ENCODE measurements at places on chromosomes 13 and 19. TPM values are rescaled to one million over a fixed set of nuclear protein-coding genes. Genes with fewer than 3 reads are reported as not detected.

The ZNF665 gene
- 4.6 TPM for total RNA-seq

The UHRF1 gene
- total RNA-seq = 1.4 TPM

The ZFR2 gene
- 30.4 TPM for total RNA-seq

The LAIR1 gene
- 15.3 TPM for total RNA-seq

The KCNJ14 gene
- 1.7 TPM for total RNA-seq

The PSG3 gene
- not detected for total RNA-seq

The PRR22 gene
- total RNA-seq = 1.7 TPM

The HSH2D gene
- not detected for total RNA-seq

The PTH2 gene
- not detected for total RNA-seq

The PRTN3 gene
- 1.2 TPM for total RNA-seq

The ICAM5 gene
- total RNA-seq = 29.0 TPM

The ZNF154 gene
- 22.4 TPM for total RNA-seq

The ETV2 gene
- not detected for total RNA-seq

The CALR3 gene
- total RNA-seq = not detected

The DCT gene
- total RNA-seq = 2.1 TPM

The SLC1A6 gene
- total RNA-seq = 14.6 TPM

The CEACAM7 gene
- total RNA-seq = not detected
